Lower leg skin (tissue), 4 donors: ENCODE measurements at places on chromosomes 7 and 10. TPM values are rescaled to one million over a fixed set of nuclear protein-coding genes. Genes with fewer than 3 reads are reported as not detected.

Gene MYPN
- 0.52 TPM for total RNA-seq

Gene STK17A
- 14.0 TPM for total RNA-seq

Gene CLEC5A
- 3.8 TPM for total RNA-seq

Gene CUL2
- total RNA-seq = 16.5 TPM

Gene KIAA1549
- 0.27 TPM for total RNA-seq

Gene ZNF277
- 45.6 TPM for total RNA-seq

Gene MRLN
- not detected for total RNA-seq

Gene LMTK2
- 31.9 TPM for total RNA-seq

Gene SPDYE1
- total RNA-seq = not detected

Gene HTR7
- total RNA-seq = 0.53 TPM

Gene TAS2R16
- total RNA-seq = not detected

Gene CRTAC1
- 2.9 TPM for total RNA-seq

Gene RTKN2
- total RNA-seq = 0.61 TPM

Gene GIMAP7
- 3.1 TPM for total RNA-seq

Gene UBE2D1
- total RNA-seq = 4.7 TPM

Gene NT5C2
- 53.6 TPM for total RNA-seq

Gene EPO
- not detected for total RNA-seq

Gene MGAM2
- total RNA-seq = 0.29 TPM

Gene PTF1A
- not detected for total RNA-seq

Gene PRSS37
- not detected for total RNA-seq

Gene HKDC1
- 1.4 TPM for total RNA-seq
